GM12865 (cell line): ENCODE measurements at places on chromosomes 6 and 20.

DNA sequence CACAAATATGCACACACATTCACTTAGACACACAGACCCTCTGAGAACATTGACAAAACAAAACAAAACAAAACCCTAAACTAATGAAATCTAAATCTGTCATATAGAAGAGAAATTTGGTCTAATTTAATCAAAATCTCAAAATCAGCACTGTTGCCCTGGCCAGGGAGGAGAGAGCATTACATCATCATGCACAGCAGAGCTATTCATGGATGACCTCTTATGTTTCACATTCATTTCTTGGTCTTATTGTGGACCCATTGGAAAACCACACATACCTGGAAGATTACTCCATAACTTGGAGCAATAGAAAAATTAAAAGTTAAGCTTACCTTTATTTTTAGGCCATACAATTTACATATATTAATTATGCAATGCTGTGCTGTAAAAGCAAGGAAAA, 1223.6 kb upstream of the GJE1 start:
- DNase-seq, result no peak

- DNase-seq, result no peak
Observed at GRCh38 chr6:33634161-33634727, 13.1 kb downstream of the ITPR3 start.

DNA sequence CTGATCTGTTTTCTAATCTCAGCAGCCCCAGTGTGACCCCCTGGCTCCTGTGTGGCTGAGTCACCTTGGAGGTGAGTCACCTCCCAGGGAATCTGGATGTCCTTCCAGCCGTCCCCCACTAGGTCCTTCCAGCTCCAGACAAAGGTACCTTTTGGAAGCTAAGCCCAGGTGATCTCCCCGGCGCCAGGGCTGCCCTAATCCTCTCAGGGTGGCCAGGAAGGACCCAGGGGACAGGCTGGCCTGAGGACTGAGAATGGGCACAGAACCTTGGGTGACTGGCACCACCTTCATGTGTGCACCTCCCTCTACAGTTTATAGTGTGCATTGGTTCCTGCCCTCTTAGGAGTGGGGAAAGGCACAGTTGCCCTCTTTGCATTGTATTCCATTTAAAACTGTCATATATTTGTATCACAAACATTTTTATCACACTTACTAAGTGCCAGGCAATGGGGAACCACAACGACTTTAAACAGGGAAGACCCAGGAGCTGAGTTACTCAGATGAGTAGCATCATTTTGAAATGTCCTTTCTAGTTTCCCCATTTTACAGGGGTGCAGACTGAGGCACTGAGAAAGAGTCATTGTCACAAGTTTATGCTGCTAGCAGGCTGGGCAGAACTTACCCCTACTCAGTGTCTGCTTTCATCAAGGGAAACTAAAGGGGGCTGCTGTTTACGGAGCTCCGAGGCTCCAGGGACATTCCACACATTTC, 2.6 kb upstream of the BPIFB4 start:
- no peak for DNase-seq

DNA sequence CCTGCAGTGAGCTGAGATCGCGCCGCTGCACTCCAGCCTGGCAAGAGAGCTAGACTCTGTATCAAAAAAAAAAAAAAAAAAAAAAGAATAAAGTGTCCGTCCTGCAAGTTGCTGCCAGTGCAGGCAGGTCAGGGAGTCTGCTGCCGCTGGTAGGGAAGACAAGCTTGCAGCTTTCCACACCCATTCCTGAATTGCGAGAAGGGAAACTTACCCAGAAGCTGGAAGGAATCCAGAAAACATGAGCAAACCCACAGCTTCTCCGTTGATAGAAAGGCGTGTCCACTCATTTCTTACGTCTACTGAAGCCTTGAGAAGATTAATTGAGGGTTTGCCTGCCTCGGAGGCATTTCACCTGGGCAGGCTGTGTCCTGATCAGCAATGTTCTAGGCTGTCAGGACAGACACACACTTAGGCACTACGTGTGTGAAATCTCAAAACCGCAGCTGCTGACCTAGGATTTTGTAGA, 61.6 kb upstream of the DSP start:
- DNase-seq, result no peak

DNA sequence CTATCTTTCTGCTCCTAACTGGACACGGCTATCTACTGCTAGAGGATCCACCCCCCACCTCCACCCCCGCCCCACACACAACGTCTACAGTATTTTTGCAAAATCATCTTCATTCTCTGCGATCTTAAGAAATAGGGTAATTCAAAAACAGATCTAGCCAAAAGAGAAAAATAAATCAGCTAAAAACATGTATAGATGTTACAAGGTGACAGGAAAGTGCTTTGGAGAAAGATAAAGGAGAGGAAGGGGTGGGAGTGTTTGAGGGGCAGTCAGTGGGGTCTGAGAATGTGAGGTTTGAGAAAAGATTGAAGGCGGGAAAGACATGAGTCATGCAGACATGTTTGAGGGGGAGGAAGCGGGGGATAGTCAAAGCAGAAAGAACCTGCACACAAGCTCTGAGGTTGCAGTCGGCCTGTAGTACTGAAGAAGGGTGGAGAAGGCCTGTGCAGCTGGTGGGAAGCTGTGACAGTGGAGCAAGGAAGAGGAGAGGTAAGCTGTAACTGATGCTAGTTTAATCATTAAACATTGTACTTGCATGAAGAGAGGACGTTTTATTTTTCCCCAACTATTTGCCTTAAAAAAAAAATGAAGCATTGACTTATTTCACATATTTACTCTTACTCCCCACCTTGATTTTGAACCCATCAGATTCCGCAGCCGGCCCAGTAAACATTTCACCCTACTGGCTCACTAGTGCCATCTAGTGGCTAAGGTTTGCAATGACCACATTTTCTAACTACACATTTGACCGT, 332.6 kb downstream of the ADGRB3 start:
- DNase-seq, result peak; percentile 68

DNA sequence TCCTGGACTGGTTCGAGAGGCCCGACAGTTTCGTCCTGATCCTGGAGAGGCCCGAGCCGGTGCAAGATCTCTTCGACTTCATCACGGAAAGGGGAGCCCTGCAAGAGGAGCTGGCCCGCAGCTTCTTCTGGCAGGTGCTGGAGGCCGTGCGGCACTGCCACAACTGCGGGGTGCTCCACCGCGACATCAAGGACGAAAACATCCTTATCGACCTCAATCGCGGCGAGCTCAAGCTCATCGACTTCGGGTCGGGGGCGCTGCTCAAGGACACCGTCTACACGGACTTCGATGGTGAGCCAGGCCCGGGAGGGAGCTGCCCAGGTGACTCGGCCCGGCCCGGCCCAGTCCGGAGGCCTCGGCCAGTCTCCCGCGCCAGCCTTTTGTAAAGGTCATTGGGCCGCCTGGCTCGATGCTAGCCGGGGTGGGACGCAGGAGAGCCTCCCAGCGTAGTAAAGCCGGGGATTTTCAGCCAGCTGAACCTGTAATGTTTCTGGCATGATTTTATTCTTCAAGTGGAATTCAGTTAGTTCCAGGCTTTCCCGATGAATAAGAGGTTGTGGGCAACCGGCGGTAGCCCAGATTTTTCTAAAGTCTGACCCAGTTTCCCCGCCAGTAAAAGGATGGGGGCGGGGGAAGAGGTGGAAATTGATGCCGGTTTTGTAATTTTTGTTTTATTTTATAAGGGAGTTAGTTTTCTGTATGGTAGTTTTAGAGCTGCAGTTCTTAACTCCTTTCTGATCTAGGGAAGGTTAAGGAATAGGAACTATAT, 1.4 kb downstream of the PIM1 start:
- DNase-seq, result peak; percentile 50

DNA sequence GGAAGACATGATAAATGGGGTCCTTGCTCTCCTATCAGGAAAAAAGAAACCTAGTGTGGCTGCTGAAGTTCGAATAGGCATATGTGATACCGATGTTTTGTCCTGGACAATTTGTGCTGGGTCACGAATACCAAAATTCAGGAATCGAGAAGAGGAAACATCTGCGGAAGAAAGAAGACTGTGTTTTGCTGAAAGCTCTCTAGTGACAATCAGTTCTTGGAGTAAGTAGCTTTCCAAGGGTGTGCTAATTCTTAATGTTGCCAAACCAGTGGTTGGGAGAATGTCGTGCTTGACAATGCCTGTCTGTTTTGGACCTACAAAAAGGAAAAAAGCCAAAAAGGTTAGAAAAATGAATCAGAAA, 956.1 kb downstream of the PHF3 start:
- DNase-seq, result no peak

DNA sequence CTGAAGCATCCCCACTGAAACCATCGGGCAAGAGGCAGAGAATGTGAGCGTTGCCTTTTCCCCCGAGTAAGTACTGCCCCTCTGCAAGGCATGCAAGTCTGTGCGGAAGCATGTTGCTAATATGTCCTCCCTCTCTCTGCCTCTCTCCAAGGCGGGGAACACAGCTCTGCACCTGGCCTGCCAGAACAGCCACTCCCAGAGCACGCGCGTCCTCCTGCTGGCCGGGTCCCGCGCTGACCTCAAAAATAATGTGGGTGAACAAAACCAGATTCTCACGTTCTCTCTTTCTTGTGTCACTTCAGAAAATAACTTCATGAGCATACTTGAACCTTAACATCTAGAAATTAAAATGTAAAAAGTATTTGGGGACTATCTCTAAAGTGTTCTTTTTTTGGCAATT, 26.4 kb downstream of the LYRM2 start:
- DNase-seq, result no peak

- no peak for DNase-seq
Observed at GRCh38 chr20:8470156-8470555, 338.1 kb downstream of the PLCB1 start.
